ENCODE measurements at places on chromosomes 12 and 14.

DNA sequence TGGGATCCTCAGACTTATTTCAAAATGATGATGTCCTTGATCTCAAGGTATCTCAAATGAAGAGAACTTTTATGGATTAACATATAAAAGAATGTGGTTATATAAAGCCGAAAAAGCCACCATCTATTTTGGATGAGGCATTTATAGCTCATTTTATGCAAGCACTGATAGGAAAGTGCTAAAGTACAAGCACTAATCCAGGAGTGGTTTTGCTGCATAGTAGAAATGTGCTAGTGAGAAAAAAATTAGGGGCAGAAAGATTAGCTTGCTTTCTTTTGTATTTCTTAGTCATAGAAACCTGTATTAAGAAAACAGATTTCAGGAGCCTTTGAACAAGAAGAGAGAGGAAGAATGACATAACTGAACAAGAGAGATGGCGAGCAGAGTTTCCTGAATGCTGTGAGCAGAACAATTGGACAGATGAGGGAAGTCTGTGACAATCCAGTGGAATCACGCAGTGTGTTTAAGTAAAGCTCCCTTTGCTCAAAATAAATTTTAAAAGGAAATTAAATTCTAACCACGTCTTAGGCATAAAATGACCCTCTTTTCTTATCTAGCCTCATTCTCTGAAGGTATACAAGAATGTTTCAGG, 238.2 kb upstream of the NOVA1 start:
- no peak for DNase-seq

DNA sequence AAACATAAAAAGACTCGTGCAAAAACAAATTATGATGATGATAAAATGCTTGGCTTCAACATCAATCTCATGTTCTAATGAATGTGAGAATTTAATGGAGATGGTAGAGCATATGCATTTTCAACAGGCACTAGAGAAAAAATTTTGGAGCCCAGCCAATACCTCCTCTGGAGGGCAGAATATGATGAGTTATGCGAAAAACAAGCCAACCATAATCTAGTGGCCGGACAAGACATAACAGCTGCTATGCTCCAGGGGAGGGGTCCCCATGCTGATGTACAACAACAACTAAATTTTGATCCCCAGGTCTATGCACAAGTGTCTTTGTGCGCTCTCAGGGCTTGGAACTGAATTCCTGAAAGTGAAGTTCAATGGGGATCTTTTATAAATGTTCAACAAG, 1197.5 kb downstream of the LRFN5 start:
- no peak for DNase-seq

DNA sequence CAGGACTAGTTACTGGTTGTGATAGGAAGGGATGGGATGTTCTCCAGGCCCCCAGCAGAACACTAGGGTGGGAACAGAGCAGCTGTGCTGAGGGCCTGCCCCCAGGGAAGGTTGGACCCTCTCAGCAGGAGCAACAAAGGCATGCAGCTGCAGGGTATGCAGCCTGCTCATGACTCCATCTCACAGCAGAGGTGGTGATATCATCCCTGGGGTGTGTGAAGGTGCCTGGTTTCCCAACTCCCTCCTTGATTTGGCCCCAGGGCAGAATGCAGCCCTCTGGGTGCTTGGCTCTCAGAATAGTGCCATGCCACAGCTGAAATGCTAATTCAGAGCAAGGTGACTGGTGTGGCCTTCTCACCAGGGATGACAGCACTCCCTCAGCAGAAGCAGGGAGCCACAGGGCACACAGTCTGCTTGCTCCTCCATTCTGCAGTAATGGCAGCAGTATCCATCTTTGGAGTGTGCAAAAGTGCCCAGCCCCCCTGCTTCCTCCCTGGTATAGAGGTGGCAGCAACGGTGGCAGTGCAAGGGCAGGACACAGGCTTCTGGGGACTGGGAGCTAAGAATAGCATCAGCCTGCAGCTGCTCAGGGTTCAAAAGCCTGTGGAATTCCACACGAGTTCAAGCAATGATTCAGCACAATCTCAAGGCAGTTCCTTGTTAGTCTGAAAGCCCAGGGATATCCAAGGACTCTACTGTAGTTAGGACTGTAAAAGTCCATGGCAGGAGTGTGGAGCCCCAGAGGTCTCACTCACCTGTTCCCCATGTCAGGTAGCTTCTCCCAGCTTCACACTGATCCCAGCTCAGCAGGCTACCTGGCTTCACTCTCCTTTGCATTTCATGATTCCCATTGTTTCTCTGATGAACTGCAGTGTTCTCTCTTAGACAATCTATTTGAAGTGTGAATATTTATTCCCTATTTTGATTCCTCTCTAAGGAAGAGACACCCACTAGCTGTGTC, 298.1 kb upstream of the FOXG1 start:
- no peak for DNase-seq

DNA sequence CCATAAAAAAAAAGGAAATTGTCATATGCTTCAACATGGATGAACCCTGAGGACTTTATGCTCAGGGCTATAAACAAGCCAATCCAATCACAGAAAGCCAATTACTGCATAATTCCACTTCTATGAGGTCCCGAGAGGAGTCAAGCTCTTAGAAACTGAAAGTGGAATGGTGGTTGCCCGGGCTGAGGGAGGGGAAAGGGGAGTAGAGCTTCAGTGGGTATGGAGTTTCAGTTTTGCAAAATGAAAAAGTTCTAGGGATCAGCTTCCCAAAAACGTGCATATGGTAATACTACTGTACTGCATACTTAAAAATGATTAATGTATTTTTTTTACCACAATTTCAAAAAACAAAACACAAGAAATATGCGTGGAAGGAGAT, 52.0 kb downstream of the RNF34 start:
- no peak for DNase-seq

DNA sequence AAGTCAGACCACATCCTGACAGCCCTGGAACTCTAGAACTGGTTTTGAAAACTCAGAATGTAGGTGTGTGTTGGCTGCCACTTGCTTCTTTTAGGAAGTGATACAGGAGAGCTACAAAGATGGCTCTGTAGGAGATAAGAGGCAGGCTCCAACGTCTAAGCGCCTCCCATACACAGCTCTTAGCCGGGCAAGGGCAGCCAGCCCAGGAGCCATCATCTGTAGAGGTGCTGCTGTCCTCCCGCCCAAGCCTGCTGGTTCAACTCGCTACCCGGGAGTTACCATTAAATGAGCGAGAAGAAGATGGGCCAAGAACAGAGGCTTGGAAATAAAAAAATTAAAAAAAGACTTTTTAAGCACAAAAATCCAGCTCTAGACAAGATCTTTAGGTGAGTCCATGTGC, 61.2 kb upstream of the DIO3 start:
- DNase-seq: no peak

GRCh38 chr12:46677749-46678148, 148.0 kb downstream of the SLC38A4 start:
- no peak for DNase-seq

- DNase-seq: no peak
Measured at GRCh38 chr12:46657453-46658411, 168.1 kb downstream of the SLC38A4 start.
